ENCODE measurements at places on chromosomes 1 and 21.

GRCh38 chr1:212295579-212295978 lies 10.4 kb downstream of the PPP2R5A start:
- DNase-seq = no peak

GRCh38 chr1:166974647-166975345 lies 544 bp downstream of the ILDR2 start:
- DNase-seq = peak; percentile 17

DNA sequence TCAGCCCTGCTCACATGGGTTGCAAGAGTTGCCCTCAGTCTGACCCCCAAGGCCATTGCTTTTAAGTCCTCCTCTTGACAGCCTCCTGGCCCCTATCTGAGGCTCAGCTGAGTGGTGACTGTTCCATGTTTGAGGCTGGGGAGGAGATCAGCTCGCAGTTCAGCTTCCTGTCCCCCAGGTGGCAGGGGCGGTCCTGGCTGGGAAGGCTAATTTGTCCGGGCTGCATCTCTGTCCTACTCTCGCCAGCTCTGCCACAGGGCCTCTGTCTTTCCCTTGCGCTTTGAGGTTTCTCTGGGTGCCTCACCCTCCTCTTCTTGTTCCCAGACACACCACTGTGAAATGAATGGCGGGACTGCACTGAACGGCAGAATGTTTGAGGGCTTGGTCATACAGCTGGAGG lies 157.3 kb downstream of the KCNJ6 start:
- DNase-seq = no peak

GRCh38 chr1:210232511-210233215 lies at the start of gene SERTAD4:
TSS of gene SERTAD4 (plus strand) at chr1:210232796. CDS start at chr1:210237961, 5,165 bp downstream.
- no peak for DNase-seq

GRCh38 chr1:110196917-110197765 lies 13.0 kb upstream of the KCNC4 start:
- peak; percentile 15 for DNase-seq

DNA sequence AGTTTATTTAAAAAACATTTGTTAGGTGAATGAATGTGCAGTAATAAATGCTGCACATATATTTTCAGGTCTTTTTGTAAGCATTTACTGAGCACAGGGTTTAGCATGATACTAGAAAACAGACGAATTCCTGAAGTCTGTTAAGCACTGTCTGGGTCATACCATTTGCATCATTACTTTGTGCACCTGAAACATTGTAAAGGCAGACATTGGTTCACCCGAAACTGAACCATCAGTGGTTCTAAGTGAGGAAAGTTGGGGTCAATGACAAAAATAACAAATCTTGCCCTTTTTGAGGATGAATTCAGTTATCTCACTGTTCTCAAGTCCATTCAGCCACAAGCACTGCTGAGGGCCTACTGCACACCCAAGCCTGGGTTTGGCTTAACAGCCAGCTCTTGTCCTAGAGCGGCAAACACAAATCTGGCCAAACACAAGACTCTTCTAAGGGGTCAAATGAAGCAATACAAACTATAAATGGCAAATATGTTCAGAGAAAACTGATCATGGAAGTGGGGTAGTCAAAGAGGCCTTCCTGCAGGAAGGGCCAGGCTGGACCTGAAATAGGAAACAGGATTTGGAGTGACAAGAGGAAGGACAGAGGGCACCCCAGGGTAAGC lies 21.8 kb downstream of the TRABD2B start:
- no peak for DNase-seq

DNA sequence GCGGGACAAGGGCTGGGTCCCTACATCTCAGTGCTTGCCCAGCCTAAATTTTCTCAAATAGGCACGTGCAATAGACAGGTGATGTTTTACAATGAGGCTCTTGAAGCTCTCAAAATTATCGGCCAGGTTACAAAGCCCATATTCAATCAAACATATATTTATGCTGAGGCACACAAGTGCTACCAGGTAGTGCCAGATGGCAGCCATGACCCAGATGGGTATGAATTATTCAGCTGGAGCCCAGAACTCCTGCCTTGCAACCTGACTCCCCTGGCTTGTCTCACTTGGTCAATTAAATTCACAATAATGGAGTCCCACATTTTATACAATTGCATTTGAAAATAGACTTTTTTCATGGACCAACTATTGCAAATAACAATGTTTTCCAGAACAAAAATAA lies 12.3 kb upstream of the ADAM30 start:
- no peak for DNase-seq

GRCh38 chr1:34845131-34845901 lies 14.2 kb downstream of the SMIM12 start:
- DNase-seq = no peak

- no peak for DNase-seq
These were observed 165.7 kb downstream of the HHIPL2 start for GRCh38 chr1:222382171-222382570.

DNA sequence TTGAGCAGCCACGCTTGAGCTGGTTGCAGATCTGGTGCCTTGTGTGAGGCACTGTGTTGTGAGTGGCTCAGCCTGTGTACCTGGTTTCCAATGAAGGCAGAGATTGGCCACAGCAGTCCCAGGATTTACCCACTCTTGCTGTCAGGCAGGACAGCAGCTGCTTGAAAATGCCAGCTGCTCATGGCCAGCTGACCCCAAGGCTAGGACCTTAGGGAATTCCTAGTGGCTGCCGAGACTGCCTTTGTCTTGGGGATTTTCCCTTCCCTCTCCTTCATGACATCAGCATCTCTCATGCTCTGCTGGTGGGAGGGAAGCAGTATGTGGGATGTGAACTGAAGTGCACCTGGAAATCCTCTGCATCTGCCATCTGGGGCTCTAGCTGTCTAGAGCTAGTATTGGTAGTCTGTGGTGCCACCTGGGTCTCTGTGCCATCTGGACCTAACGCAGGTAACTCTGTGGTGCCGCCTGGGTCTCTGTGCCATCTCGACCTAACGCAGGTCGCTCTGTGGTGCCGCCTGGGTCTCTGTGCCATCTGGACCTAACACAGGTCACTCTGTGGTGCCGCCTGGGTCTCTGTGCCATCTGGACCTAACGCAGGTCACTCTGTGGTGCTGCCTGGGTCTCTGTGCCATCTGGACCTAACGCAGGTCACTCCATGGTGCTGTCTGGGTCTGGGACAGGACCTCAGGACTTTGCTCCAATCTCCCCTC lies 3.8 kb upstream of the LRRC47 start:
- no peak for DNase-seq

DNA sequence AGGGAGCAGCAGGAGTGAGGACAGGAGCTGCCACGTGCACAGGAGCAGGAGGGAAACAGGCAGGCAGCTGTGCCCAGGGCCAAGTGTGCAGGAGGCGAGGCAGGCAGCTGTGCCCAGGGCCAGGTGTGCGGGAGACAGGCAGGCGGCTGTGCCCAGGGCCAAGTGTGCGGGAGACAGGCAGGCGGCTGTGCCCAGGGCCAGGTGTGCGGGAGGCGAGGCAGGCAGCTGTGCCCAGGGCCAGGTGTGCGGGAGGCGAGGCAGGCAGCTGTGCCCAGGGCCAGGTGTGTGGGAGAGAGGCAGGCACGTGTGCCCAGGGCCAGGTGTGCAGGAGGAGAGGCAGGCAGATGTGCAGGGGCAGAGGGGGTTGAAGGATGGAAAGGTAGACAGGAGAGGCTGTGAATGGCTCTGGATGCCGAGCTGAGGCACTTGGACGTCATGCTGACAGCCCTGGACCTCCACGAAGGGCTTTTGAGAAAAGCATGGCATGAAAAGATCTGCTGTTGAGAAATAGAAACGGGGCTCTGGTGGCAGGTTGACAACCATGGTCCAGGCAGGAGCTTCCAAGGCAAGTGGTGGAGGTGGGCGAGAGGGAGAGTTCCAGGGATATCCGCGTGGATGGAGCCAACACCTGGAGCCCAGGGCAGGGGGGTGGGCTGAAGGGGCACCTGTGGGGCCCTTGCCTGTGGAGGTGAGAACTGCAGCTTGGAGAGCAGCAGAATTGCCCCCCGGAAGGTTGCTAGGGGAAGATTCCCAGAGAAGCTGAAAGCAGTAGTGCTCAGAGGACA lies 19.1 kb upstream of the NPHP4 start:
- no peak for DNase-seq

DNA sequence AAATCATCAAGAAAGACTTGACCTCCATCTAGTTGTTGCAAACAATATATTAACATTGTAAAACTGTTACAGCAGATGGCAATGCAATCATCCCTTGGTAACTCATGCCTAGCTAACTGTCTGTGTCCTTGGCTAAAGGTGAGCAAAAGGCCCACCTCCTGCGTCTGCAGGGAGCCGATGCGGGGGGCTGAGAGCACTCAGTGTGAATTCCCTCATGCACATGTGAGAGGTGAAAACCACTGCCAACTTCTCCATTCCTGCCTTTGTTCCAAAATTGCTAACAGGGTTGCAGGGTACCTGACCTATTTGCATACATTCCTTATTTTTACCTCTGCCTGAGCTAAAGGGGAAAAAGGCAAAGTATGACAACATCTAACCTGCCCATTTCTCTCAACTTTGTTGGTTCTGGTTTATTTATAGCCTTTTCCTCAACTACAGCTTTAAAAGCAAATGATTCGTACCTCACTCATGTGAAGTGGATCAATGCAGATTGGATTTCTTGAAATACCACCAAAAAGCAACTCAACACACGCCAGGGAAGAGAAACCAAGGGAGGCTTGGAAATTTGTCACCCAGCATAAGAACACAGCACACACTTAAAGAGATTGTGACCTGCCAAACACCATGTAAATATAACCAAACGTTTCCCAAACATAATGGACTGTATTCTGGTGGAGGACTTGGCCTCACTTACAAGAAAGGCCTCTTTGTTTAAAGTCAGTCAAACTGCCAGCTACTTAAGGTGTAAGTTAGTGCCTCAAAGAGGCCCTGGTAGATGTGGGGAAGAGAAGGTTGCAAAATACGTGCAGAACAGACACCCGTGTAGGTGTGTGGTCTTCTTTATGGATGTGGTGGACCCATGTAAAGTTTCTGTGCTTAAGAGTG lies 651.0 kb downstream of the SMYD3 start:
- no peak for DNase-seq

GRCh38 chr1:28521502-28522164 lies 15.8 kb downstream of the RCC1 start:
- DNase-seq = no peak

DNA sequence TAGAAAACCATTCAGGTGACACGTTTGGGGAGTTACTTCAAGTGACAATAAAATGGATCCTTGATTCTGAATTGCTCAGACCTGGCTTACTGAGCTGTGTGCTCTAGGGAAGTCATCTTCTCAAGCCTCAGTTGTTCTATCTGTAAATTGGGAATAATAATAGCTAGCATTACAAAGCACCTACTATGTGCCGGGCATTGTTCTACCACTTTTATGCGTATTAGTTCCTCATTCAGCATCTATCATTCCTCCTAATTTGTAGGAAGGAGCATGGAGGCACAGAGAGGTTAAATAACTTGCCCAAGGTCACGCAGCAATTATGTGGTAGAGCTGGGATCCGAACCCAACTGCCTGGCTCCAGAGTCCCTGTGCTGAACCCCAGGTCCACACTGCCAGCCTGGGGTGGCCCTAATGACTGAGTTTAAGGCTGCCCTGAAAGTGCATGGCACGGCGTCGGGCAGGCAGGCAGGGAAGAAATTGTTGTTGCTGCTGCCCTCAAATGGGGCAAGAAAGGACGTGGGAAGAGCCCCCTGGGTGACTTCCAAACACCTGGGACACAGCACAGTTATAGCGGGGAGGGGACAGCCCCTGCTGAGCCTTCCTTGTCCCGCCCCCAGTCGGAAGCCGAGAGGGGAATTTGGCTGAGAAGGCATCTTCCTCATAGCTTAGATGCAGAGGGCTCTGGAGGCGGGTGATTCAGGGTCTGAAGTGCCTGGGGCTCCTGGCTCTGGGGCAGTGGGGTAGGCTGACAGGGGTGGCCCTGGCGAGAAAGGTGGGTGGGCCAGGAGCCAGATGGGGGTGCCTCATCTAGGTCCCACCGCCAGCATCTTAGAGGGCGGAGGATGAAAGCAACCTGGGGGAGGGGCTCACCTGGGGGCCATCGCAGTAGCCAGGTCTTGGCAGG lies 86.5 kb upstream of the IFFO2 start:
- no peak for DNase-seq

GRCh38 chr1:59761443-59761842 lies 53.3 kb upstream of the HOOK1 start:
- DNase-seq = no peak

DNA sequence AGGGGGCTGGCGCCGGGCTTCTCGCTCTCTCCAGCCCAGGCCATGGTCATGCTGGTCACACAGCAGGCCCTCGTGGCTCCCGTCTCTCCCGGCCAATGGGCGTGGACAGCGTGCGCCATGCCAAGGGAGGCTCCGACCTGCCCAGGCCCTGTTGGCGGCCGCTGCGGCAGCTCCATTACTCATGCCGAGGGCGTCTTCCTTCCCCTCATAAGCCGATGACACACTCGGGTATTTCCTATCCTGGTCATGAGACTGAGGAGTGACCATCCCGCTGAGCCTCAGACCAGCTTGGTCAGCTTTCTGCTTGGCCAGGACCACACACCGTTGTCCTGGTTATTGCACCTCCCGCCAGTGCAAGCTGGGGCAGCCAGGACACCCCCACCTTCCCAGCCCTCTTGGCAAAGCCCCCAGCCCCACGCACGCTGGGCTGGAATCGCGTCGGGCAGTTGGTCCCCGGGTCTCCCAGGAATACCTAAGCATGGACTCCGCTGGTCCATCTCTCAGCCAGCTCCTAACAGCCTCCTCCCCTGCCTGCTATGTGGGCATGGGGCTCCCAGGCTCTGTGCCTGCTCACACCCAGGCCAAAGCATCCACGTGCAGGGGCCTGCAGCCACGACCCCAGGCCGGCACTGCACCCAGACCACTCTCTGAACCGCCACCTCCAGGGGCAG lies 49.8 kb downstream of the ARHGEF16 start:
- DNase-seq = no peak

GRCh38 chr1:151934048-151934493 lies 24.8 kb upstream of the THEM4 start:
- peak; percentile 22 for DNase-seq

GRCh38 chr1:197287863-197288262 lies 19.8 kb downstream of the CRB1 start:
- no peak for DNase-seq

DNA sequence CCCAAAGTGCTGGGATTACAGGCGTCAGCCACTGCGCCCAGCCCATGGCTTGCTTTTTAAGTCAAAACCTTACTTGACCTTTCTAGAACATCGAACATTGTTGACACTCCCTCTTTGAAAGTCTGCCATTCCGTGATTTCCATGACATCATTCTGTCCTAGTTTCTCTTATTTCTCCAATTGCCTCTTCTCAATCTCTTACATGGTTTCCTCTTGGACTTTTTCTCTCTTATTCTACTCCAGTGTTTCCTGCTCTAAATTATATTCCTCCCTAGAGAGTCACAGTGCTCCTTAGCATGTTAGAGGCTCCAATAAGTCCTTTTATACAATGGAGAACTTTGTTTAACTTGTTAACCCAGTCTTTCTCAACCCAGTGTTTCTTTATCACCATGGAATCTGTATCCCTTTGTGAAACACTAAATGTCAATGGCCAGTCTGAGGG lies 25.5 kb downstream of the JAM2 start:
- DNase-seq = no peak

Measured in stimulated activated CD4-positive, alpha-beta T cell treated with anti-CD3 and anti-CD28 coated beads, Interleukin-1b, Interleukin-23, amount 100 ng/mL, for 24 hours (primary cell).